ENCODE measurements at places on chromosomes 4 and X.

- DNase-seq: no peak
Observed at GRCh38 chr4:44651425-44651824, at the start of gene YIPF7. TSS of gene YIPF7 (minus strand) at chr4:44651625. CDS start at chr4:44650100, 1,525 bp downstream.

GRCh38 chr4:6900181-6900812 lies 9.3 kb upstream of the TBC1D14 start:
- no peak for DNase-seq

DNA sequence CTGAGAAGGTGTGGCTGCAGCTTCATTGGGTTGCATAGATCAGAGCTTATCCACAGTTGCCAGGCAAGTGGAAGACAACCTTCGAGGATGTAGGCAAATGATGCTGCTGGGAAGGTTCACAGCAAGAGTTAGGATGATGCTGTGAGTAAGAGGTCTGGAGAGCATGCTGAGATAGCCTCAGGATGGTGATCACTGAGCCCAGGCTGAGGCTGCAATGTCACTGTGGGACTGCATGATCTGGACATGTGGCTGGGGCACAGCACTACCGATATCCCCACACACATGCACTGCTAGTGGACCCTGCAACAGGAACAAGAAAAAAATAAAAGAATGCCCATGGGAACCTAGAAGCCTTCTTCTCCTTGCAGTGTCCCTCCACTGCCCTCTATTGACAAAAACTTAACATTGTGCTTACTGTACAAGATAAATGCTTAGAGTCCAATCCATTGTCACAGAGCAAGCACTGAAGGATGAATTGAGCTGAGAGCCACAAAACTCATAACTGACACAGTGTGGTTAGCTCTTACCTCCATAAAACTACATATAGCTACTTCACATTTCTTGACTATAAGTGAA lies 105.6 kb downstream of the CNKSR2 start:
- DNase-seq: no peak

DNA sequence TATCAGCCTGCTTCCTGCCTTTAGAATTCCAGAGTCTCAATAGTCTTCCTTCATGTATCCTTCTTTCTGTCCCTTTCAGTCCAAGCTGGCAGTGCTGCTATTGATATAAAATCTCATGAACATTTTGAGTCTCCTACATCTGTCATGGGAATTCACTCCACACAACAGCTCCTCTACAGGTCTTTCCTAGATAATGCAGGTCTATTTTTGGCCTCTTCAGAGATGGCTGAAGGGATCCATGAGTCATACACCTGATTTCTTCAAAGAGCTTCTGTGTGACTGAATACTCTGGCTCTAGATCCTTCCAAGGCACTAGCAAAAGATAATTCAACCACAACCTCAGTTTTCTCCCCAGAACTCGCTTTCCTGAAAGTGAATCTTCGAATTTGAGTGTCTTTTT lies 115.4 kb downstream of the STPG2 start:
- no peak for DNase-seq

DNA sequence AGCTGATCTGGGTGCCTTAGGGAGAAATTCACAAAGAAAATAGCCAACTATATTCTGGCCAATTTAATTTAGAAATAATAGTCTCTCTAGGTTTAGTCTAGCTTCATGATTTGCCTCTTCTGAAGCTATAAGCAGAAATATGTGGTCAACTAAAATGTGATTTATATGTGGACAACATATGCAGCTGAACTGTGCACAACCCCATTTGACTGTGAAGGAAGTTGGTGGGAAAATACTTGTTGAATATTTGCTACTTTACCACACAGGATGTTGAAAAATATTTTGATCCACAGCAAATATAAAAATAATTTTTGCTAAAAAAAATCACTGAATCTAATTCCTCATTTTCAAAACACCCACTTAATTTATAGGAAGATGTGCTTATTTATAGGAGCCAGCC lies 15.7 kb upstream of the RNF128 start:
- DNase-seq: no peak

DNA sequence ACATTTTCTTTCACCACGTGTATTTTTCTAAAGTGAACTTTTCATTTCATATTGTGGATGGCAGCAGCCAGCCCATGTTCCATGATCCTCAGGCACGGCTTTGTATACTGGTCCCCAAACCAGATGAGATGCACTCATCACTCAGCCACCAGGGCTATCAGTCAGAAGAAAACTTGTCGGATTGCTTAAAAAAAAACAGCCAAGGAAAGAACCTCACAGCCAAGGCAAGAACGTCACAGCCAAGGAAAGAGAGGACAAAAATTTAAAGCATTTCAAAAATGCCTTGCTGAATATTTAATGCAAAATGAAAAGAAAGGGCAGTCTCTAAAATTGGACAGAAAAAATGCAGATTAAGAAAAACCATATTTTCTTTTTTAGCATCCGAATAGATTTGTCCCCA lies 333.3 kb downstream of the PDGFC start:
- no peak for DNase-seq

DNA sequence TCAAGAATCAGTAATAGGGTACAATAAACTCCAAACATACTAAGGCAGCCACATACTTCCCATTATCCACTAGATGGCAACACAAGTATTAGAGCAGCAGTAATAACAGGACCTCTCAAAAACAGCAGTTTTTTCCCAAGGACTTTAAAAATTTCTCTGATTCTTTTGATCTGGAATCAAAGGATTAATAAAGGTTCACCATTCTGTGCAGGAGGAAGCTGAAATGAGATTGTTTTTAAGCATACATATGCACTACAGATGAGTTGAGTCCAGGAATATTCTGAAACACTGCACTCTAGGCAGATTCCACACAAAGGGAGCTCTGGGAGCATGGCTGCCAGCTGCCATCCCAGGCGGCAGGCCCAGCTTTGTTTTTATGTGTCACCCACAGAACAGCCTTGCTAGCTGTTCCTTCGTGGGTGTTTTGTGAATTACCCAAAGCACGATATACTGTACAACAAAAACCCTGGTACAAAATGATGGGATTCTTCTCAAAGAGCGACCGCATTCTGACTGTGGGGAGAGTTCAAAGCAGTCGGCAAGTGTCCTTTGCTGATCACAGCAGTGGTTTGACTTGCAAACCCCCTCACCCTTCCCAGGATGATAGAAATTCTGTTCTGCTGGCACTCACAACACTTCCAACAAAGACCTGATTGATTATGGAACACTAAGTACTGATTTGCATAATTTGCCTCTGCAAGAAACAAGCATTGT lies 61.0 kb downstream of the STX18 start:
- no peak for DNase-seq
